ENCODE measurements at places on chromosomes 16 and 17. TPM values are rescaled to one million over a fixed set of nuclear protein-coding genes. Genes with fewer than 3 reads are reported as not detected.

The CHP2 gene
- not detected for total RNA-seq

The CDRT15 gene
- total RNA-seq: not detected

The RPGRIP1L gene
- 11.2 TPM for total RNA-seq

The PRKCB gene
- total RNA-seq: 0.15 TPM

The UTS2R gene
- total RNA-seq: not detected

The AURKB gene
- 159 TPM for total RNA-seq

The KRTAP2-1 gene
- not detected for total RNA-seq

The MAPT gene
- 1.9 TPM for total RNA-seq
